Globus pallidus (tissue), 1 donor: ENCODE measurements at places on chromosomes 7 and 10.

DNA sequence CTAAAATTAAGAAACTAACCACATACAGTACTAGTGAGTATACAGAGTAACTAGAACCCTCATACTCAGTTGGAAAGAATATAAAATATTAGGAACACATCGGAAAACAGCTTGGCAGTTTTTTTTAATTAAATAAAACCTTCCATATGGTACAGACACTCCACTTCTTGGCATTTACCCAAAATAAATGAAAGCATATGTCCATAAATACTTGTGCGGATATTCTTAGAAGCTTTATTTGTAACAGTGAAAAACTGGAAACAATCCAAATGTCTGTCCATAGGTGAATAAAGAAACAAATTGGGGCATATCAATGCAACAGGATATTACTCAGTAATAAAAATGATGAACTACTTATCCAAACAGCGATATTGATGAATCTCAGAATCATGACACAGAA, 410.0 kb downstream of the HTR7 start:
- no peak for DNase-seq

GRCh38 chr10:17262502-17262901, 34.5 kb downstream of the VIM start:
- DNase-seq: no peak

GRCh38 chr7:76217942-76218566, 16.4 kb downstream of the SRRM3 start:
- DNase-seq: no peak

DNA sequence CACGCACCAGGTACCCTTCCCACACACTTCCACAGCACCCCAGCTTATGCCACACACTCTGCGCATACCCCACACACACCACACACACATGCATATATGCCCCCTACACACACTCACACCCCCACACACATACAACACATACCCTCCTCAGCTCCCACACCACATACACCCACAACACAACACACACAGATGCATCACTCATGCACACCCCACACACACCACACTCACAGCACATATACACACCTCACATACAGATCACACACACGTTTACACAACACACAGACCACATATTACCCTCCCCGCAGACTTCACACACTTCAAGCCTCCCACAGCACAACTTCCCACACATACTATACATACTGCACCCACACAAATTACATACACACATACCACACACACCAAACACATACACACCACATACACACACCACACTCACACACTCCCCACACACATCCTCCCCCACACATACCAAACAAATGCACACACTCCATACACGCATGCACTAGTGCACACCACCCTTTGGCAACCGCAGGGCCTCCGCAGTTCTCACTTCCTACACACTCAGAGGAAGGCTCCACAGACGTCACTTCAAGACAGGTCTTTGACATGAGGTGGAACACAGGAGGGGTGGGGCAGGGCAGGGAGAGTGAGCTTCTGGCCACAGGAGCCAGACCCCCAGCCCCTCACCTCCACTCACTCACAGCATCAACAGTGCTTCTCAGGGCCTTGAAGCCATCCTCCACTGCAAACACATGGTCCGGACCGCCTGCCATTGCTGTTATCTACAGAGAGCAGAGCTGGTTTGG, 18.5 kb upstream of the ANTXRL start:
- no peak for DNase-seq

- DNase-seq: no peak
Observed at GRCh38 chr7:48786951-48787350, 137.4 kb upstream of the CDC14C start.

DNA sequence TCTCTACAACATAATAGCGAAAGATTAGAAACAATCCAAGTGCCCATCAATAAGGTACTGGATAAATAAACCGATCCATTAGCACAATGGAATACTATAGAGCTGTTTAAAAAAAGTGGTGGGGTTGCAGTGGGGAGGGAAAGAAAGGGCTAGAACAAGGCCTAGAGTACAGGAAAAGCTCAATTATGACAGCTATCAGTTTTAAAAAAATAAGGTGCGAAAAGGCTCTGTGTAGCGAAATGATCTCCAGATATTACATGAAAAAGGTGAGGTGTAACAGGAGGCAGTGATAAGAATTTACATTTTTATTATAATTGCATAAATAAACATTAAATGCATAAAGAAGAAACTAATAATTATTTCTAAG, 30.8 kb downstream of the CYTH3 start:
- DNase-seq: no peak

DNA sequence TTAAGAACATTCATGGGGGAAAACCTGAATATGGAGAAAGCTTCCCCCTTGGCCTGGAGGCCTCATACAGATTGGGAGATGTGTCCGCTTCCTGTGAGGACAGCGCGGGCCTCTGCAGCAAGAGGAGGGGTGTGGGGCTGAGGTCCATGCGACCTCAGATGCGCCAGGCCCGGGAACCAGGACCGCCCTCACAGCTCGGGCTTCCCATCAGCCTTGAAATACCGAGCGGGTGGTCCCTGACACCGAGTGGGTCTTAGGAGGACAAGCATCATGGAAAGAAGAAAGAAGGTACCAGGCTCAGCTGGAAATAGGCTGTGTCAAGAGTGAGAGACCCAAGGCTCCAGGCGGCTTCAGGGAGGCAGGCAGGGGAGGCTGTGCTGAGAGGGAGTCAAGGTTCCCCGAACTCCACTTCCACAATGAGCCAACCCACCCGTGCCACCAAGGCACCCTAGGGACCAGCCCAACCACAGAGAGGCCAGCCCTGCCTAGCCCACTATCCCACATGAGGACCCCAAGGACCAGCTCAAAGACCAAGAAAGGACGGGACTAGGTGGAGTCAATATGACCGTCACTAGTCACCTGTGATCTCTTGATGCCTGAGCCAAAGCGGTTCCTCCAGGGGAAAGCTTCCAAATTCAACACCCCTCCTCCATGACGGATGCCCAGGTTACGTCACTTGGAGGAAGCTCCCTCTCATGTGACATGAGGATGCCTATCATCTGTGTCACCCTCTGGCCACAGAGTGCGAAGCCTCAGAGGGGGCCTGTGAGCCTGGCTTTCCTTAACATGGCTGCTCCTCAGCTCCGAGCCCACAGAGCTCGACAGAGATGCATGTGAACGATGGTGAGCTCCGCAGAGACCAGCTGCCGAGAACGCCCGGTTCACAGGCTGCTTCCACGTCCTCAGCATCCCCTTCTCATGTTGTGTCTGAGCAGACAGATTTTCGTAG, 103.7 kb downstream of the TCERG1L start:
- no peak for DNase-seq

DNA sequence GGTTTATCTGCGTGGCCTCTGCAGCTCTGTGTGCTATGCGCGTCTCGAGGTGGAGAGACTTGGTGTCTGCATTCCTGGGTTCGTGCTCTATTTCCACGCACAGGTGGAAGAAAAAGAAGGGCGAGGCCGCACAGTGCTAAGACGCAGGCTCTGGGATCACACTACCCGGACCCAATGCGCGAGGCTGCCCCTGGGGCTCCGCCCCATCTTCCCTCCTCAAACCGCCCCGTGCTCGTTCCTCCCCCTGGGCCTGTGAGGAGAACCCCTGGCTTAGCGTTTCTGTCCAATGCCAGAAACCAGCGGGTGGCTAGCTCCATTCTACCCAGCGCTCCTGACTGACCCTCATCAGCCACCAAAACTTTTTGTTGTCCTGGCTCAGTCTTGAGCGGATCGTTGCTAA, 143.1 kb downstream of the DYNC2I1 start:
- DNase-seq: no peak

DNA sequence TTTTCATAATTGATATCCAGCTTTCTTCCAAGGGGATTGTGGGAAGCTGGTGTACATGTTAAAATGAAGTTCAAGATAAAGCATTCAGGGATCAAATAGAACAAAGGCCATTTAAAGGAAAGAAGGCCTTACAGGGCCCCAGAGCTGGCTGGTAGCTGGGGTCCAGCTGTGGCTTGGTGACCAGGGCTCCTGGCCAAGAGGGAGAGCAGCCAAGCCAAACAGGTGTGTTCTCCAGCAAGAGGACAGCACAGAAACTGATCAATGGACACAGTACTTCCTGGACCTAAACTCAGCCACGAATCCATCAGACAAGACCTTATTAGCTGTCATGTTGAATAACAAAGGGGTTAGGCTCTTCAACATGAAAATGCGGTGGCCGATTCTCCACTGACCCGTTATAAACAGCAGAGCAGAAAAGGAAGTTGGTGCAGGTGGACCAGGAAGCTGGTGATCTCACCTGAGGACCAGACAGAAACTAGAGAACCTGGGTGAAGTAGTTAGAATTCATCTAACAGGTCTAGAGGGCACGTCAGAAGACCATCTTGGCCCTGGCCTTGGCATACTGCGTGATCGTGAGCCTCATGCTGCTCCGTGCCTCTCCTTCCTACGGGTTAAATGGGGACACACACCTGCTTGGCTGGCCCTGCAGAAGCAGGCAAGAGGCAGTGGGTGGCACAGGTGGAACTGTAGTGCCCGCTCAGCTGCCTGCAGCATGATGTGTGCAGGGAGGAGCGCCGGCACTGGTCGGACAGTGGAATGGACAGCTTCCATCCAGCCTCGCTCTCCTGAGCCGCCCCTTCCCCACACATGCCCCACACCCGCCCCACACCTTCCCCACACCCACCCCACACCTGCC, 53.8 kb downstream of the PARP12 start:
- DNase-seq: no peak
